NCI-H345 (cell line): ENCODE measurements at places on chromosomes 11 and 22.

DNA sequence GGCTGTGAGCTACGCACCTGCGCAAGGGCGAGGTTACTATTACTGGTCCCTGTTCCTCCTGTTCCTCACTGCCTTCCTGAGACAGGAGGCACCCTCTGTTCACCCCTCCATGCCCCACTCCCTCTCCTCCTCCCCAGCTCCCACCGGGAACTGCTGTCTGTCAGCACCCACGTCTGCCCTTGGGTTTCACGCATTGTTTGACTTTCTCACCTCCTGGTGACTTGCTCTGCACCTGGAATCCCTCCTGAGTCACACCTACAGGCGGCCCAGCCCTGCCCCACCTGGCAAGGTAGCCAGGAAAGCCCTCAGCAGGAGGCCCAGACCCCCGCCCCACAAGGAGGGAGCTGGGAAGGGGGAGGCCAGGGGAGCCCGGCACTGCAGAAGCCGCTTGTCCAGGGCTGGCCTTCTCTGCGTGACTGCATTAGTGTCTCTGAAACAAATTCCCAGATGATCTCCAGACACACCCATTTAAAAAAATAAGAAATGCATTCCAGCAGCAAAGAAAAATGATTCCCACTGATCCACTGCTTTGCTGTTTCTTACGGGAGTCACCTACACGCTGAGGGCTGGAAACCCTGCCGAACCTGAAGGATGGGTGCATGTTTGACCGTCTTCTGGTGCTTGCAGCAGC lies 86.4 kb downstream of the CELSR1 start:
- no peak for DNase-seq

- DNase-seq: peak; percentile 90
These were observed 13.8 kb downstream of the PHLDB1 start for GRCh38 chr11:118621071-118621783.

- no peak for DNase-seq
These were observed 92.5 kb upstream of the PRR5 start for GRCh38 chr22:44609400-44609988.

- no peak for DNase-seq
These were observed 29.7 kb upstream of the SORL1-AS1 start for GRCh38 chr11:121482231-121483129.

GRCh38 chr11:110431674-110432073 lies 1.9 kb downstream of the FDX1 start:
- peak; percentile 16 for DNase-seq

DNA sequence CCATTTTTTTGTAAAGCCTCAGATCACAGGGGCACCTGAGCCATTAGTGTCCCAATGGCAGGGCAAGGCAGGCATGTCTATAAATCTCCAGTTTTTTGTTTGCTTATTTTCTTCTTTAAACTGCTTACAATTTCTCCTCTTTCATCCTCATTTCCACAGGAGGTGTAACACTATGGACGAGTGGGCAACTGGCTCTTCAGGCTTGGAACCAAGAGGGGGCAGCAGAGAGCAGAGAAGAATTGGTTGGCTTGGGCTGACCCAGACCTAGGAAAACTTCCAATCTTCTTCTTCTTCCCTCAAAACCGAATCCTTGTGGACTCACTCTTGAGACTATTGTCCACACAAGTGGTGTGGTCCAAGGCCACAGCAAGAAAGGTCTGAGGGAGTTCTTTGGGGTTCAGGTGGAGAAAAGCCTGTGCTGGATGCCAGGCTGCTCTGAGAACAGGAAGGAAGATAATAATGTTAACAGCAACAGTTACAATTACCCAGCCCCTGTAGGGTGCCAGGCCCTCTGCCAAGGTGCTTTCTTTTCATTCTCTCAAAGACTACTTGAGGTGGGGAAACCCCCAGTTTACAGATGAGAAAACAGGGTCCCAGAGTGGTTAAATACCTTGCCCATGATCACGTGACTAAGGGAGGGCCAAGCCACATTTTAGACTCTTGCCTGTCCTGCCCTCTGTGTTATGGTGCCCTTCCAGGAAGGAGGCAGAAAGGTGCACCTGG lies 70.7 kb upstream of the E2F8 start:
- peak; percentile 48 for DNase-seq
